ENCODE measurements at places on chromosomes 13 and 19. TPM values are rescaled to one million over a fixed set of nuclear protein-coding genes. Genes with fewer than 3 reads are reported as not detected.

The CGB1 gene
- total RNA-seq = not detected

The CYP2S1 gene
- 0.48 TPM for total RNA-seq

The KLF16 gene
- total RNA-seq = 14.1 TPM

The SIGLECL1 gene
- total RNA-seq = not detected

The IL17D gene
- 2.4 TPM for total RNA-seq

The LHB gene
- not detected for total RNA-seq

The TLE2 gene
- total RNA-seq = 48.0 TPM
